ENCODE measurements at places on chromosomes 13 and 19. TPM values are rescaled to one million over a fixed set of nuclear protein-coding genes. Genes with fewer than 3 reads are reported as not detected.

The KIRREL2 gene
- polyA plus RNA-seq, result 0.22 TPM

The MTMR6 gene
- polyA plus RNA-seq, result 9.4 TPM

The SIGLEC8 gene
- polyA plus RNA-seq, result 0.08 TPM

The PTPRH gene
- polyA plus RNA-seq, result 3.0 TPM

The RB1 gene
- 5.7 TPM for polyA plus RNA-seq

All from adipose tissue (tissue), 3 donors.